ENCODE measurements at places on chromosomes 4 and X.

GRCh38 chr4:48379587-48380180 is 38.4 kb downstream of the SLAIN2 start:
- DNase-seq: no peak

DNA sequence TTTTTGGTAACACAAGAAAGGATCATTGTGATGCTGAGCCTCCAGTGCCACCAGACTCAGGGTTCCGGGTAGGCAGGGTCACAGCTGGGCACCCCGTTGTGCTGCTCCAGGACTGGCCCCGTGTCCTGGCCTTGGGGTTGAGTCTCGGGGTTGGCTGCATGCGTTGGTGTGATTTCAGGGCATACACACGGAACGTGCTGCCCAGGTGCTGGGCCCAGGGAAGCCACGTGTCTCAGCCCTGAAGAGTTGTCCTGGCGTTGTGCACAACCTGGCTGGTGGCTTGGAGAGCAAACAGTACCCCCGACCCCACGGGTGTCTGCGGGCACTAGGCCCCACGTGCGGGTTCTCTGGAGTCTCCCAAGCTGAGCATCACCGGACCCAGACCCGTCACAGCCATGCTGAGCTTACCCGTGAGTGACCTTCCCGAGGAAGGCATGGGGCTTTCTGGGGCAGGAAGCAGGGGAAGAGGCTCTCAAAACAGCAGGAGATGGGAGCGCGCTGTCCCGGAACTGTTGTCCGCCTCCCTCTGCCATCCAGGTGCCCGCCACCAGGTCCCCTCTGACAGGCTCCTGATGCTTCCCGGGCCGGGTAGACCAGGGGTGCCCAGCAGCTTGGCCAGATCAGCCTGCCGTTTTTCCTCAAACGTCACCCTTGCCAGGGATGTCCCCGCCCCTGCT is 66.1 kb upstream of the ENPP6 start:
- DNase-seq: no peak

- DNase-seq: no peak
These were observed 596.3 kb upstream of the TENM3 start for GRCh38 chr4:181646864-181647263.

- no peak for DNase-seq
These were observed 61.2 kb upstream of the CAMK2D start for GRCh38 chr4:113822555-113823290.

DNA sequence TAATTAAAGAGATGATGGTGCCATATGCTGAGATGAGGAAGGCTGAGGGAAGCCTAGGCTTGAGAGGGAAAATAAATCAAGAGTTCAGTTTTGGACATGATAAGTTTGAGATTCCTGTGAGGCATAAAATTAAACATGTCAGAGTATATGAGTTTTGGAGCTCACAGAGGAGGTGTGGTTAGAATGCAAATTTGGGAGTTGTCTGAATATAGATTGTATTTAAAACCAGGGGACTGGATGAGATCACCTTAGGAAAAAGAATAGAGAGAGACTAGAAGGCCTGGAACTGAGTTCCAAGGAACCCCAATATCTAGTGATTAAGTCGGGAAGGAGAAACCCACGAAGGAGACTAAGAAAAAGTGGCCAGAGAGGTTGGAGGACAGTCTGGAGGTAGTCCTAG is 65.5 kb downstream of the FRMPD3 start:
- DNase-seq: no peak

GRCh38 chrX:19343085-19343534 is 617 bp upstream of the PDHA1 start:
- no peak for DNase-seq

DNA sequence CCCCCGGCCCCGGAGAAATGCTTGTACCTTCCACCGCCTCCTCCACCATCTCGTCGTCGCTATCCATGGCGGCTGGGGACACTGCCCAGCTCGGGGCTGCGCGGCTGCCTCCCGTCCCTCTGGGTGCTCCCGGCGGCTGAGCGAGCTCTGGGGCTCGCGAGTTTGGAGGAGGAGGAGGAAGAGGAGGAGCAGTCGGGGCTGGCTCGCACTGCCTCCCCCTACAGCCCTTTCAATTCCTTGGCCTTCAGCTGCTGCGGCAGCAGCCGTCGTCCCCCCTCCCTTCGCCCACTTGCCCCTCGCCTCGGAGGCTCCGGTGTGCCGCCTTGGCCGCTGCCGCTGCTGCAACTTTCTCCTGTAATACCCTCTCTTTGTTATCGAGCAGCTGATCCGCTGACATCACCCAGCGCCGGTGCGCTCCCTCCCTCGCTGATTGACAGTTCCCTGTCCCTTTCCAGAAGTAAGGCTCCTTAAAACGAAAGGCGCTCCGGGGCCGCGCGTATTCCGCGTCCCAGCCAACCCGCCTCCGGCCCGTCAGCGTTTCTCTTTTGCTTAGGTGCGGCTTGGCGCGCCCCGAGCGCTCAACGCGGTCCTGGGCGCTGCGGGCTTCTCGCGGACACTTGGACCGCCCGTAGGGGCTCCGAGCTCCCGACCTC is at the start of gene SETD7:
TSS of gene SETD7 (minus strand) at position 149 of the 653 bp plus-strand sequence. CDS start at position 67, 82 bp downstream.
- DNase-seq: peak; percentile 33

GRCh38 chr4:156377036-156377710 is 423.5 kb upstream of the CTSO start:
- DNase-seq: no peak

DNA sequence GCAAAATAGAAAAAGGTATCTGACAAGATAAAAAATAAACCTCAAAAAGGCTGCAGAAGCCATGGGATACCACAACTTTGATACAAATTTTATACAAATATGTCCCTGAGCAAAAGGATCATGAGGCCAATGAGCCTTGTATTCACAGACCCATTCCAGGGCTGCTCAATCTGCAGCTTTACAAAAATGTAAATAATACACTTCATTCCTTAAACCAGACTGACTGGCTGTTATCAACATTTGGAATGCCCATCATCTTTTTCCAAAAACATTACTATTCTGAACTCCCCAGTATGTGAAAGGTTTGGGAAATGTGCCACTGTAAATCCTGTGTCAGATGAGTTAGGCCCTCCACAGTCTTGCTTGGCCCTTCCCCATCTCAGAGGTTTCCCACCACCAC is 25.5 kb downstream of the SCARB2 start:
- no peak for DNase-seq

- DNase-seq: no peak
These were observed 6.5 kb downstream of the FUNDC1 start for GRCh38 chrX:44536198-44536597.

DNA sequence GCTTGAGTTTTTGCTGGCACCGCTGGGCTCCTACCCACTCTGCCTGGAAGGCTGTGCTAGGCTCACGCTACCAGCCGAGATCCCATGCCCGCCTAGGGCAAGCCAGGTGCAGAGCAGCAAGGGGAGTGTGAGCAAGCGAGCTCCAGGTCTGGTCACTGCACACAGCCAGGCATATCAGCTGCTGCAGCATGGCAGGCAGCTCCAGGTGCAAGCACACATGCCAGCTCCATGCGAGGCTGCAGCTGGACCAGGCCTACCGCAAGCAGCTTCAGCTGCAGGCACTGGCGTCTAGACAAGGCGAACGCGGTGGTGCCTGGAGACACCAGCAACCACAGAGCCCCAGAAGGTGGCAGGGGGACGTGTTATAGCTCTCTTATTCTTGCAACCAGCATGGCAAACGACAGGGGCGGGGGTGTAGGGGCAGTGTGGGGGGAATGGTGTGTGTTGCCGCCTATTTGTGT is 614.7 kb upstream of the EPHA5 start:
- no peak for DNase-seq

DNA sequence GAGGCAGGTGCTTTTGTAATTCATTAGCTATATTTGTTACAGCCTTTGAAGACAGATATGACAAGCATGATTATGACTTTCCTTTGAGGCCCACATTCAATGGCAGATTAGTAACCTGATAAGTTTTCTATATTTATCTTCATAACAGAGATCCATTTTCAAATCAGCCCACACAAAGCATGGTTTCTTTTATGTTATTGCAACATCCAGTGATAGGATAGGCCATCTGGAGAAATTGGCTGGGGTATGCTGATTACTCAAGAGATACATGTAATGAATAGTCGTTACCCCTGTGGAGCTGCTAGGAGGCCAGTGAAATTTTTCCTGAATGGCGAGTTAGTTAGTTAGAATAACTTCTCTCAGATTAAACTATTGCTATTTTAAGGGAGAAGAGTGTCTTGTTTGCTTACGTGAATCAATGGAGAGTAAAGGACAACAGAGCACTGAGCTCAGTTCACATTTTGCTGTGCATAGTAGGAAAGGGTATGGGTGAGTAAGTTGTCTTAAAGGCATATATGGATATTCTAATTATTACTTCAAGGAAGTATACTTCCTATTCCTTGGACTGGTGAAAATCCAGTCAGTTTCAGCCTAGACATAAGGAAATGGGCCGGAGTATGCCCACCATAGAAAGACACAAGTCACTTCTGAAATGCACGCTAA is 79.2 kb upstream of the DKK2 start:
- DNase-seq: no peak

GRCh38 chr4:175280153-175280552 is 362.0 kb downstream of the ADAM29 start:
- DNase-seq: no peak

All from activated CD4-positive, CD25-positive, alpha-beta regulatory T cell (primary cell).